Occipital lobe (tissue), 3 donors: ENCODE measurements at places on chromosomes 7 and 10. TPM values are rescaled to one million over a fixed set of nuclear protein-coding genes. Genes with fewer than 3 reads are reported as not detected.

PMS2 gene
- total RNA-seq = 28.7 TPM

PLXDC2 gene
- total RNA-seq = 12.5 TPM

PAX4 gene
- total RNA-seq = not detected

CUBN gene
- 2.3 TPM for total RNA-seq
